ENCODE measurements at places on chromosomes 2 and 18.

- DNase-seq, result no peak
These were observed 43.2 kb upstream of the TMEM182 start for GRCh38 chr2:102718387-102719316.

DNA sequence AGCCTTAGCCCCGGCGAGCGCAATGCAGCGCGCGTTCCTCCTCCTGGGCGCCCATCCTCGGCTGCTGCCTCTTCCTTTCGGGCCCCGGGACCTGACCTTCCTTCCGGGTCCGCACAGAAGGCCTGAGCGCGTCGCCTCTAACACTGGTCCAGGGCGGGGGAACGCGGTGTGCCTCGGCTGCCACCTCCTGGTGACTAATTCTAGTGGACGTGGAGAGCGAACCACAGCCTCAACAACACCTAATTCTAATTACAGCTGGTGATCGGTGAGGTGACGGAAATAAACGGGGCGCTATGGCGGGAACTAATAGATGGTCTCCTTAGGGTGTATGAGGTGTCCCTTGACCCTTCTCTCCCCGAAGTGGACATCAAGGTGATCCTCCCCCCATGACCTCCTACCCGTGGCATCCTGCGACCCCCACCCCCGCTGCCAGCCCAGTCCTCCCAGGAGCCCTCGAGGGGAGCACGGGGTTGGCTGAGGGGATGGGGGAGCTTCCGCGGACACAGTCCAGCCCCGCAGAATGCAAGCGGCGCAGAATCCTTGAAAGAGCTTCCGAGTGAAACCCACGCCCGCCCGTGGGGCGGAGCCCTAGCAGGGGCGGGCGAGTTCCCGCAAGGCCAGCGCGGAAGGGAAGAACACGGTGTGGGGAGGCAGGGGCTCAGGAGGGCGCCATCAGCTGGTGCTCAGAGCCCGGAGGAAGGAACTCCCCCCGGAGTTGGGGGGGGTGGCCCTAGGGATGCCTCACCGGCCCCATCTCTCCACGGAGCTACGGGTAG is 12.8 kb upstream of the HMSD start:
- DNase-seq, result peak; percentile 87

- DNase-seq, result no peak
These were observed 235.9 kb downstream of the SUCLG1 start for GRCh38 chr2:84223191-84223590.

DNA sequence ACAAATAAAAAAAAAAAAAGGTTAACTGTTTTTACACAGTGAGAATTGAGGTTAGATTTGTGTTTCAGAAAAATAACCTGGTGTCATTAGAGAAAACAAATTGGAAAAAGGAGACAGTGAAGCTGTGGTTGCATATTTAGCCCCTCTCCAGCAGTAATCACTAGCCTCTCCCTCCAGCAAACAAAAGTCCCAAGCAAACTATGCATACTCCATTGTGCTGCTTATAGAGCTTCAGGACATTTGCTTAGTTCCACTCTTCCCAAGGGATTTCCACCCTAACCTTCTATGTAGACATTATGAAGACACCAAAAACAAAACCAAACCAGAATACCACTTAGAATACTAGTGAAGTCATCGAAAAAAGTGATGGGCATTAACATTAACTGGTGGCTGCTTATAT is 534.2 kb upstream of the CDH2 start:
- DNase-seq, result no peak

DNA sequence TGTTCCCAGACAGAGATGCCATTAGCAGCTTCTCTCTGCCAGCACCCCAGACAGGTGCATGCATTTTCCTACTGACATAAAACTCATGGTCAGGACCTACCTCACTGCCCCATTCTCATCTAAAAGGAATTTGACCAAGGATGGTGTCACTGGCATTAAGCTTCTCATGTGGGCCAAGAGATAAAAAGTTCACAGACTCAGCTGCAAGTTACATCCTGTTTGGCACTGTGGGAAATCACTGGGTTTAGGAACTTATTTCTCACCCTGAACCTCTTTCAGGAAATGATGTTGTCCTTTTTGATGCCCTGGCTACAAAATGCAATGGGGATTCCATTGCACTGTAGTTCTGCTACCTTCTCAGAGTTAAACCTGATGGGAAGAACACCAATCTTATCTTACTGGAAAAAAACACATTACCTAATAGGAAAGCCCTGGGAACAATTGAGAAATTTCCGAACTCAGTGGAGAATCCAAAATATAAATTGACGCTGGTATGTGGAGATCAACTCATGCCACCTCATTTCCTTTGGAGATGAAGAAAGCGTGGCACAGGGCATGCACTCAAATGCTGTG is 252.1 kb upstream of the COPS8 start:
- DNase-seq, result no peak

GRCh38 chr2:37795456-37795855 is 124.0 kb upstream of the CDC42EP3 start:
- DNase-seq, result no peak

DNA sequence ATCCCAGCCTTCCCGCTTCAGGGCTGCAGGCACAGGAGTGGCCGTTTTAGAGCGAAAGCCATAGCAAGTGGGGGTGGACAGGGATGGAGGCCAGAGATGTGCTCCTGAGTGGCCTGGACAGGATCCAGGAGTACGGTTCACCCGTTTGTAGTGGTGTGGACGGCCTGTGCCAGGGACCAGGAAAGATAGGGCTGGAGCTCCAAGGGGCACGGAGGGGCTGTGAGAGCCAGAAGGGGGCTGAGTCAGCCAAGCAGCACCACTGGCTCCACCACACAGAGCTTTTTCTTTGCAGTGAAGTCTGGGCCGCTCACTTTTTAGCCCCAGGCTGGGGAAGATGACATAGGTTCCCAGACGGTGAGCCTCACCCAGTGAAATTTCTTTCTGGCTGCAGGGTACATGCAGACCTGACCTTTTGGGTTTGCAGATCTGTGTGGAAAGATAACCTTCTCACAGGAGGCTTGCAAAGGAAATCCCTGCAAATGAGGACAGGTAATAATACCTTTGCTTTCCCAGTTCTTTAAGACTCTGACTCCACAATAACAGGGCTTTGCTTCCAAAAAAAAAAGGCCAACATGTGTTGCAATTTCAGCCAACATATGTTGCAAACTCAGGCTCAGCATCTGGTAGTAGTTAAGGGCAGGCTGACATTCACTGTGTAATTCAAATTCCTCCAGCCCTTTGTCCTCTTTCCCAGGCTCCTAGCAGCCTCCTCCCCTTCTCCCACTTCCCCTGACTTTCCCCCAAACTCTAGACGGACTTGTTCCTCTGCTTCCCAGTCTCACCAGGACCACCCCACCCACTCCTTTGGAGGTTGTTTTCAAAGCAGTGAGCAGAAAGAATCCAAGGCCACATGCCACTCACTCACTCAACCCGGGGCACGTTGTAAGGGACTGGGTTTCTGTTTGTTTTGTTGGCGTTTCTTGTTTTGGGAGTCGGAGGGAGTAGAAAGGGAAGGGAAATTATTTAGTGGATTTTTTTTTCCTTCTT is 20.3 kb upstream of the LAPTM4A start:
- no peak for DNase-seq

- no peak for DNase-seq
These were observed 42.7 kb upstream of the SEMA4C start for GRCh38 chr2:96912346-96913116.

DNA sequence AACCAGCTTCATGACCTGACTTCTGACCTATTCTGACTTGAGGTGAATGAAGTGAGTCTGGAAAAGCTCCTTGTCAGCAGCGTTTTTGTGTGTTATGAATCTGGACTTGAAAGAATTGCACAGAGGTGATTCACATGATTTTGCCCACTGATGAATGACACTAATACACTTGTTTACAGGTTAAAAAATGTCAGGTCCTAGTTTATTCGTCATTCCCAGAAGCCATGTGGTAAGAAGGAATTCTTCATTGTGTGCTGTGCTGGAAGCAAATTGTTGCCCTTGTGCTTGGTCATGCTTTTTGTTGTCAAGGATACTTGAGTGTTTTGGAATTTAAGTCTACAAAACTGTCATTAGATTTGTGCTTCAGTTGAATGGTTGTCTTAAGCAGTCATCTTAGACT is 15.5 kb downstream of the SEC11C start:
- DNase-seq, result no peak

DNA sequence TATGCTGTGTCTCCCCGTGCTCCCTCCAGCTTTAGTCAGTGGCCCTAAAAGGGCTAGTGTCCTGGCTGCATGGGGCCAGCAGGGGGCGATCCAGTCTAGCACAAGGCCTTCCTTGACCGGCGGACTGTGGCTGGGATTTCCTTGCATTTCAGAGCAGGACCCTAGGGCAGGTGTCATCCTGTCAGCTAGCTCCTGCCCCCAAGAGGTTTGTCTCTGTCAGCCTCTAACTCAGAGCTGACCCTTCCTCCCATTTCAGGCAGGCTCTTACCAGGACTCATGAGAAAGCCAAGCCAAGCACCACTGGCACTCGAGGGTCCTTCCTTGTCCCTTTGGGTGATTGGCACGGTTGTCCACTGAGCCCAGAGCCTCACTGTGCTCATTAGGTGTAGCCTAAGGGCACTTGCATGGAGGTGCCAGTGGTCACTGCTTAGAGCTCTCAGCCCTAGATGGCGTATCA is 140.3 kb downstream of the RPIA start:
- peak; percentile 82 for DNase-seq

DNA sequence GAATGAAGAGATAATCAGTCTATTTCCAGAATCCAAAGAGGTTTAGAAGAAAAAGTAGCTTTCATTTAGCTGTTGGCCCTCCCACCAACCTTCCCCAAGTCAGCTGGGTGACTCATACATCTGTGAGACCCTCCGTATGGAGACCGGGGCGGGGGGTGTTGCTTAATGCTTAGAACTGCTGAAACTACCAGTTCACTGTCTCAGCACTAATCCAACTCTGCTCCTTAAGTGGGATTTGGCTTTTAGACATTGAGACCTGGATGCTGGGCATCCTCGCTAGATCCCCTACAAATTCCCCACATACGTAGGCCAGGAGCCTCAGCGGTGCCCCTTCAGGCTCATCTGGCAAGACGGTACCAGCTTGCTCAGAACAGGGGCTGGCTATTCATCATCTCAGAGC is at the start of gene SAG:
Gene SAG, plus strand, starts transcription at position 252 of the 400 bp plus-strand sequence. CDS start 1,374 bp downstream, outside the sequence.
- no peak for DNase-seq

DNA sequence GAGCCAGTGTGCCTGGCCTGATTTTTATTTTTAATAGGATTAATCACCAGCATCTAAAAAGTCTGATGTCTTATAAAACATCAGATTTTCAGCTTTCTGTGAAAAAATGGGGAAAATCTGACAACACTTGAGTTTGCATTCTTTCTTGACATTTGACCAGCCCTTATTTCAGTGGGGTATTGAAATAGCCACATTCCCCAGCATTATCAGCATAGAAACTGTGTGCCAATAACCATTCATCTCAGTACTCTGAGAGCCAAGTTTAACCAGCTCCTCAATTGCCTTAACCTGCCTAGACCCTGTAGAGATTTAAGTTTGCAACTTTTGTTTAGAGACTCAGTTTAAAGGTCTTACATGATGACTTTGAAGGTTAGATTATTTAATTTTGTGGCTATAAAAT is 155.0 kb downstream of the CERS6 start:
- no peak for DNase-seq

- DNase-seq, result no peak
These were observed 53.8 kb downstream of the CTAGE1 start for GRCh38 chr18:22363867-22364463.

DNA sequence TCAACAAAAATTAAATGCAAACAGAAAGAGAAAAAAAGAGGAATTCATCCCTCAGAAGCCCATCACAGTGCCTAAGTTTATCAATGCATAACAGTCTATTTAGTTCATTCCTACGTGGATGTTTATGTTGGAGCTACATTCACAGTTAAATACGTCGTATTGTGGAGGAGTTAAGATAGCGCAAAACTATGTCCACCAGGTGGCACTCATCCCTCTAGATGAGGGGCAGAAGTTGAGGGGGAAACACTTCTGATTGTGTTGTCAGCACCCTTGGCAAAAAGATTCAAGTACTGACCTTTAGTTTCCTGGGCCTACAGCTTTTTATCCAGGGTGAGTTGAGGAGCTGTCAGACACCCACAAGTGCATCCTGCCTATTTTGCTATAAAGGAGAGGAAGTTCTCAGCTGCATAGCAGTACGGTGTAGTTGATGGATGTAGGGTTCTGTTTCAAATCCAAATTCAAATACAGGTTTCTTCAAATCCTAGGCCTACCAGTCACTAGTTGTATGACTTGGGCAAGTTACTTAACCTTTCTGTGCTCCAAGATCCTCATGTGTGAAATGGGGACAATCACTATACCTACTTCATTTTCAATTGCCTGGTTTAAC is 26.8 kb upstream of the MYO1B start:
- DNase-seq, result peak; percentile 21

DNA sequence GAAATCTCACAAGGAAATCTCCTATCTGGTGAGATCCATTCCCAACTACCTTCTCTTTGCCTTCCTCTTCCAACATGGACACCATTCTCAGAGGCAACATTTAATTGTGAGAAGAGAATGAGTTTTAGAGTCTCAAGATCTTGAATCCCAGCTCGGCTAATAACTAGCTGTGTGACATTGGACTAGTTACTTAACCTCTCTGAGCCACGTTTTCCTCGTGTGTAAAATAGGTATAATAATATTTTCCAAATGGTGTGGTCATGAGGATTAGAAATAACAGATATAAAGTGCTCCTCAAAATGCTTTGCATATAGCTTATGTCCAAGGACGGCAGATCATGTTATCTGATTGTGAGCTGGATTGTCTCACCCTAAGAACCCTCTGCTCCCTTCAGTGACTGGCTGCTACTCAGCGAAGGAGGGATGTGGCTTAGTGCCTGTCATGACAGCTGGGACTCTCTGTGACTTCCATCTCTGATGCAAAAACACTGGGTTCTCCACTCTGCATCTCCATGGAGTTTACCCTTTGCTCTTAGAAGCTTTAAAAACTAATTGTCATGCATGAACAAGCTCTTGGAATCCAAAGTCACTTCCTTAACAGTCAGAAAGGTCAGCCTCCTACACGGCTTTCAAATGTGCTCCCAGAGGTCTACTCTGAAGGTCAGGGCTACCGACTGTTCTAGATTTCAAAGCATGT is 38.4 kb upstream of the MRPL19 start:
- DNase-seq, result peak; percentile 29

DNA sequence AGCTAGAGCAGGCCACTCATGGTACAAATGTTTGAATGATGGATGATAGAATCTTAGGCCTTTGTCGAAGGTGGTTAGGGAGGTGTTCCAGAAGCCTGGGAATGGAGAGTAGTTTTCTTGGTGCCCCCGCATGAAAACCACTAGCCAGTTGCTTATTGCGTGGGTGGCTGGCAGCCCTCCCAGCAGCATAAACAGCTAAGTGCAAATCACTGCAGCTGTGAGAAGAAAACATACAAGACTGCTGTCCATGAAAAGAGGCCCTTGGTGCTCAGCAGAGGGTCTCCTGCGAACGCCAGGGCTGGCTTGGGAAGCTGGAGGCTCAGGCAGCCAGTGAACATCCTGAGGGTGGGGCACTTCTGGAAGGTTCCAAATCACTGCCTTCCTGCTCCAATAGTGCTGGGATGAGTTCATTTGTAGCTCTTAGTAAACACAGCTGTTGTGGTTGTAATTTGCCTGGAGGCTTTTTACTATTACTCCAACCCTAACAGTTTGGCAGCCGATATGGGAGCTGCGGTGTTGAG is 118.8 kb downstream of the MGAT5 start:
- no peak for DNase-seq

GRCh38 chr2:67997528-67997900 is 65.3 kb downstream of the C1D start:
- DNase-seq, result no peak

GRCh38 chr2:204571911-204572310 is 26.6 kb downstream of the PARD3B start:
- DNase-seq, result no peak

Data from H7 (cell line).